ENCODE measurements at places on chromosomes 13 and 19.

DNA sequence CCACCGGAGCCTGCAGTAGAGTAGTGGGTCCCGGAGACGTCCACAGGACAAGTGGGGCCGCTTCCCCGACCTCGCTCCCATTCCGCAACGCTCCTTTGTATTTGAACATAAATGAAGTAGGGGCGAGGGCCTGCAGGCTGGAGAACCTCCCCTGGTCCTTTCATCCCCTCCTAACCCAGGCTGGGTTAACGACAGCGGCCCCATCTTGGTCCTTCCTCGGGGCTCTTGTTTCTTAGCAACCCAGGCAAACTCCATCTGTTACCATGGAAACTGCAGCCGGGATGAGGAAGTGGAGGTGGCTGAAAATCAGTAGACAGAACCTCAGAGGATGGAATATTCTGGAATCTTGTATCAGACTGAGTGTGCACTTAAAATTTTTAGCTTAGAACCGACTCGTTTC lies 132.6 kb upstream of the USP29 start:
- DNase-seq, result no peak

DNA sequence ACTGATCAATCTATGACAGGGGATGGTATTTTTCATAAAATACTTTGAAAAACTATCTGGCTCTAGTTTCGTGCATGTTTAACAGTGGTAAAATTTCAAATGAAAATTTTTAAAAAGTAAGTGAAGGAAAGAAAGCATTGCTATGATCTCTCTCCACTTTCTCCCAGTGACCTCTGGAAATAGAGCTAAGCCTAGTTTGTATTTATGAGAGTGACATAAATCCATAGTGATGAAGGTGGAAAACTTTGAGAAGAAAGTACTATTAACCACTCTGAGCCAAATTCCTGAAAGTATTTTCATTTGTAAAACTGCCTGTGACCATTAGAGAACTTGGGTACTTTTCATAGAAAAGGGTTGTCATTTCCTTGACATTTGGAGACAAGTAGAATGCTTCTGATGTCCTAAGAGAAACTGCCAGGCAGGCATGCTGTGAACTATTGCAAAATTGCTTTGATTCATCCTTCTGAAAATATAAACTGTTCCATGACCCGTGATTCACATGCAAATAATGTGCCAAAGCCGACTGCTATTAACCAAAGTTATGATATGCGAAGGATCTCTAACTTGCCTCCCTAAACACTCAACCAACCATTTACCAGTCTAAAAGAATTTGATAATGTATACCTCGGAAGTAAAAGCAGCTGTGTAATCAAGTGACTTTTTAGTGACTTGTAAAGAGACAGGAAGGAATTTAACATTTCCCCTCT lies 133.2 kb downstream of the VWA8 start:
- no peak for DNase-seq

- DNase-seq, result no peak
Measured at GRCh38 chr13:110306340-110306959, 507 bp downstream of the COL4A1 start.

DNA sequence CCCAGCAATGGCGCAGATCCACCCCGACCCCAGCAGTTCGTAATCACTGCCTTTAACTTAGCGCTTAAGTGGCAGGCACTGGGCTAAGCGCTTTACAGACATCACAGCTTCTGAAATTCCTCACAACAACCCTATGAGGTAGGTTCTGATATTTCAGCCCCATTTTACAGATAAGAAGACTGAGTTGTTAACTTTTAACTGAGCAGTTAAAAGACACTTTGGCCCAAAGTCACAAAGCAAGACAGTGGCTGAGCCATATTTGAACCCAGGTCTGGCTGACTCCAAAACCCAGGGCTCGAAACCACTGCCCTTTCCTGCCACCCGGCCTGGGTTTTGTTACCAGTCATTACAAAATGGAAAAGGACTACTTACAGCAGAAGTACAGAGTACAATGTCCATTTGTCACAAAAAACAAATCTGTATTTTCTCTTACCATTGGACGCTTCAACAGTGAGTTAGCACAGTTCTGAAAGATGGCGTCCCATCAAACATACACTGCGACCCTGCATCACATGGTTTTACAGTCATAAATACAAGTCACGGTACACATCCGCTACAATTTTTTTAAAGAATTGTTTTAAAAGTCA lies 8.5 kb downstream of the HNRNPL start:
- DNase-seq, result no peak

GRCh38 chr19:18762125-18763023 lies 28.7 kb downstream of the COMP start:
- DNase-seq, result no peak

- DNase-seq, result no peak
Measured at GRCh38 chr13:50712456-50712855, 131.0 kb downstream of the DLEU7 start.

DNA sequence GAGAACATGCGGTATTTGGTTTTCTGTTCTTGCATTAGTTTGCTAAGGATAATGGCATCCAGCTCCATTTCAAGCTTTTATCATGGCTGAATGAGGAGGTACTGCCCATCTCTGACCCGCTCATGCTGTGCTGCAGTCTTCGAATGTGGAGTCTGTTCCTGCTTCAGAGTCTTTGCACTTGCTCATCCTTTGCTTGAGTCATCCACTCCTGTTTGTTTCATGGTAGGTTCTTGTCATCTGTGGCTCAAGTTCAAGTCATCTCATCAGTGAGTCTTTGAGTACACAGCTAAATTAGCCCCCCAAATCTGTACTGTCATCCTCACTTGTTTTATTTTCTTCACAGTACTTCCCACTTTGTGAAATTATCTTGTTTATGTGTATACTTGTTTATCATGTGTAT lies 5.4 kb downstream of the UCHL3 start:
- DNase-seq, result no peak

GRCh38 chr19:36113894-36114720 lies 568 bp downstream of the POLR2I start:
- DNase-seq, result peak; percentile 48

DNA sequence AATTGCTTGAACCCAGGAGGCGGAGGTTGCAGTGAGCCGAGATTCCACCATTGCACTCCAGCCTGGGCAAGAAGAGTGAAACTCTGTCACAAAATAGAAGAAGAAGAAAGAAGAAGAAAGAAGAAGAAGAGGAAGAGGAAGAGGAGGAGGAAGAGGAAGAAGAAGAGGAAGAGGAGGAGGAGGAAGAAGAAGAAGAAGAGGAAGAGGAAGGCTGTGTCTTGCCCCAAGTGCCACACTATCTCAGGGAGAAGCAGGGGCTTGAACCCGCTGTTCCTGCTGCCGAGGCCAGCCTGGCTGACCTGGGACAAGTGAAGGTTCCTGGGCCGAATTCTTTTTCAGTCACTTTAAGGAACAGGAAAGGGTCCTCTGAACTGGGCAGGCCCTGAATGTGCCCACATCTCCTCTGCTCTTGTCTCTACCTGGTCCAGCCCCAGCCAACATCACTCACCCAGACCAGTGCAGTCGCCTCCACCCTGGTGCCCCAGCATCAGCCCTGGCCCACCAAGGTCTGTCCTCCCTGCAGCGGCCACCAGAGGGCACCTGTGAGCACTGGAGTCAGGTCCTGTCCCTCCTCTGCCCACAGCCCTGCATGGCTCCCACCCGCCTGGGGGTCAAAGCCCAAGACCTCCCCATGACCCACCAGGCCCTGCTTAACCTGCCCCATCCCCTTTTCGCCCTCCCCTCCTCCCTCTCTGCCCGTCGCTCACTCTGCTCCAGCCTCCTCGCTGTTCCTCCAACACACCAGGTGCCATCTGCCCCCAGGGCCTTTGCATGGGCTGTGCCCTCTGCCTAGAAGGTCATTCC lies 20.0 kb downstream of the TICAM1 start:
- peak; percentile 67 for DNase-seq
